ENCODE measurements at places on chromosomes 1 and 21. TPM values are rescaled to one million over a fixed set of nuclear protein-coding genes. Genes with fewer than 3 reads are reported as not detected.

DNA sequence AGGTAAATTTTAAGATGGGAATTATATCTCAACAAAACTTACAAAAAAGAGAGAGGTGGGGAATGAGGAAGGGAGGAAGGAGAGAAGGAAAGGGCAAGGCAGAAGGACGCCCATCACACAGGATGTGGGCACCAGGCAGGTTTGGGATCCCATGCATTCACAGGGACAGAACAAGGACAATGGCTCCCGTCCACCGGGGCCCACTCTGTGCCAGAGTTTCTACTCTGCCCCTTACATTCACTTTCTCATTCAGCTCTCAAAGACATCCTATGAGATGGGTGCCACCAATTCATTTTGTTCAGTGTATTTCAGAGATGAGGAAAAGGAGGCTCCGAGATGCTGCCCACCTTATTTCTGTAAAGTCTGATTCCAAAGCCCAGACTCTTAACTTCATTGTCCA, 7.4 kb downstream of the CLEC20A start:
- no peak for DNase-seq

DNA sequence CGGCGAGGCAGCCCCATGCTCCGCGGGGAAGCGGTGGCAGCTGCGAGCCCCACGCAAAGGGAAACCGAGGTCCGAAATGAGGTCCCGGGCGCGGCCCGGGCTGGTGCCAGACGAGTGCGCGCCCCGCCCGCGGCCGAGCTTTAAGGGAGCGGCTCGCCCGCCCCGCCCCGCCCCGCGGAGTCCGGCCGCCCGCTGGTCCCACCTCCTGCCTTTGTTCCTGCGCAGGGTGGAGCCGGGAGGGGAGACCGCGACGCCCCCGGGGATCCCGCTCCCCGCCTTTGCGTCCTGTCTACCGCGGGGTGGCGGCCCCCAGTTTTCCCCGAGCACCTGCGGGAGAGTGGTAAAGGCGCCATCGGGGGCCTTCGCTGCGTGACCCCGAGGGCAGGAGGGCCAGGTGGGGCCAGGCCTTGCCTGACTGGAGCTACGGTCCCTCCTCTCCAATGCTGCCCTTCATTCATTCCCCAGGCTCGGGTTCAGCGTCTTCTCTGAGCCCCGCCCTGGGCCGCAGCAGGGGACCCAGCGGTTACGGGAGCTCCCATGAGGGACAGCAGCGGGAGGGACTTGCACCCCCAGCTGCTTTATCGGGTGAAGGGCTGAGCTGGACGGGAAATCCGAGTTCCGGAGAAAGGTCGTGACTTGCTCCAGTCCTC, at the start of gene HES2:
Gene HES2, minus strand, starts transcription at position 116 of the 650 bp plus-strand sequence. Its CDS starts 99 bp downstream, at position 17.
- no peak for DNase-seq

DNA sequence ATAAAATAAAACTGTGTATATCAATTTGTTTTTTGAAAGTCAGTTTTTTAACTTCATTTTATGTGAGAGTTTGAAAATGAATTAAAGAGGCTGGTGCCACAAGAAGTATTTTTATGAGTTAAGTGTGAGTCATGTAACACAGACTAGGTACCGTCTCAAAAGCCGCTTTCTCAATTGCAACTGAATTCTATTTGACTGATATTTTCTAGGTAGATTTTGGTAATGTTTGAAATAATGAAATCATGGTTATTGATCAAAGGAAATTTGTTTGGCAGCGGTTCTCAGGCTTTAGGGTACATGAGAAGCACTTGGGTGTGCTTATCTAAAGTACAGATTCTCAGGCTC, 4.6 kb downstream of the SNX27 start:
- no peak for DNase-seq

- no peak for DNase-seq
These were observed 3.7 kb upstream of the TRIM62 start for GRCh38 chr1:33185541-33185940.

DNA sequence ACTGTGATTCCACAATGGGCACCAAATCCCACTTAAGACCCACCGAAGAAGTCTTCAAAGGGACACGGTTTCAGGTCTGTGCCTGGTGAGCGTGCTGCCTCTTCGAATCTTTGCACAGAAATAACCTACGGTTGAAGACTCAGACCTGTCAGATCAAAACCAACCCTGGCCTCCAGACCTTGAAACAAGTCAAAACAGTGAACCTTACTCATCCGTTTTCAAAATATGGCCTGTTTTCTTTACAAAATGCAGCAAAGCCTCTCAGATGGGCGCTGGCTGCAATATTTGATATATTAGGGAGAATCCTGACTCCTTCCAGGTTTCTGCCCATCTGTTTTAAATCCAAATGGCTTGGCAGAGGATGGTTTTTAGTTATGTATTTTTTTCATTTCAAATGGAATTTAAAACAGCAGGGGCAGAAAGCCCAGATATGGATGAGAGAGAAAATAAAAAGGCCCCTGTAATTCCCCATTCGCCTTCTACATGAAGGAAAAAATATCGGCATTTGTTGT, 14.0 kb downstream of the JUN start:
- no peak for DNase-seq

RNF220 gene
- 118 TPM for total RNA-seq

ZNF669 gene
- total RNA-seq, result 5.7 TPM
